ENCODE measurements at places on chromosomes 11 and 22. TPM values are rescaled to one million over a fixed set of nuclear protein-coding genes. Genes with fewer than 3 reads are reported as not detected.

Gene MS4A8
- not detected for total RNA-seq

Gene ST14
- 75.5 TPM for total RNA-seq

Gene TRPC6
- total RNA-seq: 0.35 TPM

Gene CLDN5
- total RNA-seq: 1.2 TPM

Gene CSTPP1
- total RNA-seq: 32.1 TPM

Gene IRAG1
- not detected for total RNA-seq

Gene L3MBTL2
- total RNA-seq: 21.5 TPM

GRCh38 chr22:49527611-49528419, 299.9 kb downstream of the BRD1 start:
- DNase-seq: no peak

GRCh38 chr11:103279821-103280220, 170.6 kb downstream of the DYNC2H1 start:
- no peak for DNase-seq

DNA sequence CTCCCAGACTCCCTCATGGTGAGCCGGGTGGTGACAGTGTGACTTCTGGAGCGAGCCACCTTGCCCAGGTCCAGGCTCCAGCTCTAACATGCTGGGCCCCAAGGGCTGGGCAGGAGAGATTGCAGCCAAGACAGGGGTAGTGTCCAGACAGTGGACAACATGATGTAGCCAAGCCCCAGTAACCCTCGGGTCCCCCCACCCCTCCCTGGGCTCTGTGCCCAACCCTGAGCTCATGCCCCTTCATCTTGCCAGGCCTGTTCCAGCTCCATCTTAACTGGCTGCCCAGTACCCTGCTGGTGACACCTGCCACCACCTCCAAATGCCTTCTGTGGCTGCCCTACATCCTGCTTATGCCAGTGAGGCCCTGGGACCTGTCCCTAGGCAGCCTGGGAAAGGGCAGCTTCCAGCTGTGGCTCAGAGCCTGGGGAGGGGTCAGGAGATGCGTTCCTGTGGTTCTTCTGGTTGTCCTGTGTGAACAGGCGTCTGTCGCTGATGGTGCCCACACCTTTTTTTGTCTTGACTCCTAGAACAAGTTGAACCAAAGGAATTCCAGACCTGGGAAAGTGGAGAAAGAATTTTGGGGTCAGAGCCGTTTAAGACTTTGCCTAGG, 12.5 kb upstream of the SYT12 start:
- DNase-seq: no peak

DNA sequence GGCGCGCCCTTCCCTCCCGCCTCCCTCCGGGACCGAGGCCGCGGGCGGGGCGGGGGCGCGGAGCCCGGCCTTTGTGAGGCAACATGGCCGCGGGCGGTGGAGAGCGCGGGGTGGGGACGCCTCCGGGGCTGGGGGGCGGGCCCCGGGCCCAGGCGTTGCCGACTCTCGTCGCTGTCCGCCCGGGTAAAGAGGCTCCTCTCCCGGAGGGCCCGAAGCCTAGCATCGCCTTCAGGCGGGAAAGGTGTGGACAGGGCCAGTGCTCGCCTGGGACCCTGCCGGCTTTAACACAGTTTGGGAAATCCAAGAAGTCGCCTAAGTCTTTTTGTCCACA, 369 bp downstream of the DGCR8 start:
- DNase-seq: no peak

DNA sequence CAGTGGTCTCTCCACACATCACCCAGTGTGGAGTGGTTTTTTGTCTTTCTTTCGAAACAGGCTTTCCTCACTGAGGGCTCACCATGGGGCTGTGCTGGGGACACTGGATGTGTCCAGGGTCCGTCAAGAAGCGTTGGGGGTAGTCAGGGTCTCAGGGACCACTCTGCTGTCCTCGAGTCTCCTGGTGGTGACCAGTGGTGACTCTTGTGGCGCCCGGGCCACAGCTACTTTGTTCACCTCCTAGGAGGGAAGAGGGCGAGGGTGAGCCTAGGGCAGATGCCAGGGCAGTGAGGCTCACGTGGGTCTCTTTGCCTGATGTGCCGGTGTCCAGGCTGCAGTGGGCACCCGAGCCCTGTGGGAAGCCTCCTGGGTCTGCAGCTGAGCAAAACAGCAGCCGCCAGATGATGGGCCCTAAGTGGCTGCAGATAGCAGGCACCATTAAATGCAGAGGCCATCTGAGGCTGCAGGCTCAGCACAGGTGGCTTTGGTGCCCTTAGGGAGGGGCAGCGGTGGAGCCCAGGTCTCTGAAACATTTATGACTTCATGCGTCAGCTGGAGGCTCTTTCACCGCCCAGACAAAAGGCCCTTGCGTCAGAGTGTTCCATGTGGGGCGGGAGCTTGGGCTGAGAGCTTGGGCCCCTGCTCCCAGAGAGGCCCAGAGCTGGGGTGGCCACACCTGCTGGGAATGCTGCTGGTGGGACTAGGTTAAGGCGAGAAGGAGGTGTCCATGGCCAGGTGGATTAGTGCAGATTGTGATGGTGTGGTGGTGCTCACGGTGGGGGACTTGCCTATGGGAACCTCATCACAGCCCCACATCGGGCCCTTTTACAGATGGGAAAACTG, 29.5 kb downstream of the KCNQ1 start:
- DNase-seq: no peak

DNA sequence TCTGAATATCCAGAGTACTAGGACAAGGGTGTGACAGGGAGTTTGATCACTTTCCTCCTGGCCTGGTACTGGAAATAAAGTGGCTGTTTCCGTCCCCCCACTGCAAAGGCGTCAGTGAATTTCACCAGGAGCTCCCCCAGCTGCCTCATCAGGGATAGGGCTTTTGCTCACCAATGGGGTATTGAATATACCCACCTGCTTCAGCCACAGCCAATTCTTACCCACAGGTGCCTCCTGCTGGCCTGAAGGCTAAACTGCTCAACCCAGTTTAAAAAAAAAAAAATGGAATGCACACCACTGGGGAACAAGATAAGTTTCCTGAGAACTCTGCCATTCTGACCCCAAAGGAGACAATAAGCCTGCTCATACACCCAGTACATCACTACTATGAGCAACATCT, 65.3 kb upstream of the MS4A8 start:
- DNase-seq: no peak

DNA sequence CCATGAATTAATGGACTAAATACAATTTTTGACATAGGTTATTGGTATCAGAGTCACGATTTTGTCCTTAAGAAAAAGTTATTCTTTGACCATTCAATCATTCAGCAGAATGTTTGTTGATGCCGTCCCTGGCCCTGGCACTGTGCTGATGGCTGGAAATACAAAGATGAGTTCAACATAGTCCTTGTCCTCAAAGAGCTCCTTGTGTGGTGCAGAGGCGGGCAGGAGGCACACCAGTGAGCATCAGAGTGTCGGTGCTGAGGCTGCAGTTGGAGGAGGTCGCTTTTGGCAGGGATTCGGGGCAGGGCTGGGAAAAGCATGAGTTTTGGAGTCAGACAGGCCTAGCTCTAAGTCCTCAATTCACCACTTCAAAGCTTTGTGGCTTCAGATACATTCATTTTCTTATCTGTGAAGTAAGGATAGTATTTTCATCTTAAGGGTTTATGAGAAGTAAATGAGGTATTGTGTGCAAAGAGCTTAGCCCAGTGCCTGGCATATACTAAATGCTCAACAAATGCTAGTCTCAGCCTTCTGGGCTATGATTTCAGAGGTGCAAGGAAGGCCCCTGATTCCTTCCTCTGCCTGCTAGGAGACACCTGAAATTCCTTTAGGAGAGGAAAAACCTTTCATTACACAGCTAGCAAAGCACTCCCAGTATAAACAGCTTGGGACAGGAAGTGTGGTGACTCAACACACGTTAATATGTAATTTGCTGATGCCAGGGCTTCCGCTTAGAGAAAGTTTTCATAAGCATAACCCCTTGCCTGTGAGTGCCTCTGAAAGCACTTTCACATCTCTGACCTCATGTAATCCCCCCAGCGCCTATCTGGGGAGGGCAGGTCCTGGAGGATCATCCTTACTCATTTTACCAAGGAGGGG, 113.8 kb downstream of the NECTIN1 start:
- peak; percentile 95 for DNase-seq

- no peak for DNase-seq
Observed at GRCh38 chr22:46029574-46030200, 52.7 kb upstream of the WNT7B start.

DNA sequence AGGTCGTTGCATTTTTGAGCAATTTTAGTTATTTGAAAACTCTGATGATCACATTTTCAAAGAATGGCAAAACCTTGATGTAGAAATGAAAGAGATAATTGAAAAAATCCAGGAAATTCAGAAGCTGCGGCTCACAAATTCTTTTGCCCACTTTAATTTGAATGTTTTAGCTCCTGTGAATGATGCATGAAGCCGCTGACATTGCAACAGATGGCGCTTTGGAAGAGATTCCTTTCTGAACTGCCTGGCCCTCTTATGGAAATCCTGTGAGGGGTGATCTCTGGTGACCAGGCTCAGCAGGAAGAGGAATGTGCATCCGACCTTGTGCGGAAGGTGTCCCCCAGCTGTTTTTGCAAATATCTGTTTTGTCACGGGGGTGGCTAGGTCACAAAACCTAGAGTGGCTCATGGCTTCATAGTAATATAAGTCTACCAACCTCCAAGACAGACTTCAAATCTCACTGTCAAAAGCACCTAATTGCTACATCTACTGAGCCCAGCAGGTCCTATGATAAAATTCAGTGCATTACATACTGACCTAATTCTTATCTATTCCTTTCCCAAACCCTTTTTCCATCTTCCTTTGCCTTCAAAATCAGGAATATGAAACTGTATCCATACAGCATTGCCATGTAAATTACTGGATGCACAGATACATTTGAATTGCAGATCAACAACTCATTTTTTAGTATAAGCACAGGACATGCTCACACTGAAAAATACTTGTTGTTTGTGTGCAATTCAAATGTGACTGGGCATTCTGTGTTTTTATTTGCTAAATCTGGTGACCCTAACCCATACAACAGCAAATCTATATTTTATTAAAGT, 412.7 kb downstream of the ETS1 start:
- DNase-seq: no peak

DNA sequence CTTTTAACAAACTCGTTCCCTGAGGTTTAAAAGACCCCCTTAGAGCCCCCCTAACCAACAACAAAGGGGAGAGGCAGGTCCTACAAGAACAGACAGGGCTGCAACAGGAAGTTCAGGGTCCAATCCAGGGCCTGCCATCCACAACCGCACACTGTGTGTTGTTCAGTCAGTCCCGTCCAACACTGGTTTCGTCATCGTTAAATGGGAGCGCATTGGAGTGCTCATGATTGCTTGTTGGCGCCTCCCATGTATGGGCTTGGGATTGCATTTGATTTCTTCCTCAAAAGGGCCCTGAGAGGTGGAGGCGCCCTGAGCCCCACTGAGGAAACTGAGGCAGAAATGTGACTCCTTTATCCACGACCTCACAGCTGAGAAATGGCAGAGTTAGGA, 174.1 kb downstream of the MN1 start:
- DNase-seq: no peak

DNA sequence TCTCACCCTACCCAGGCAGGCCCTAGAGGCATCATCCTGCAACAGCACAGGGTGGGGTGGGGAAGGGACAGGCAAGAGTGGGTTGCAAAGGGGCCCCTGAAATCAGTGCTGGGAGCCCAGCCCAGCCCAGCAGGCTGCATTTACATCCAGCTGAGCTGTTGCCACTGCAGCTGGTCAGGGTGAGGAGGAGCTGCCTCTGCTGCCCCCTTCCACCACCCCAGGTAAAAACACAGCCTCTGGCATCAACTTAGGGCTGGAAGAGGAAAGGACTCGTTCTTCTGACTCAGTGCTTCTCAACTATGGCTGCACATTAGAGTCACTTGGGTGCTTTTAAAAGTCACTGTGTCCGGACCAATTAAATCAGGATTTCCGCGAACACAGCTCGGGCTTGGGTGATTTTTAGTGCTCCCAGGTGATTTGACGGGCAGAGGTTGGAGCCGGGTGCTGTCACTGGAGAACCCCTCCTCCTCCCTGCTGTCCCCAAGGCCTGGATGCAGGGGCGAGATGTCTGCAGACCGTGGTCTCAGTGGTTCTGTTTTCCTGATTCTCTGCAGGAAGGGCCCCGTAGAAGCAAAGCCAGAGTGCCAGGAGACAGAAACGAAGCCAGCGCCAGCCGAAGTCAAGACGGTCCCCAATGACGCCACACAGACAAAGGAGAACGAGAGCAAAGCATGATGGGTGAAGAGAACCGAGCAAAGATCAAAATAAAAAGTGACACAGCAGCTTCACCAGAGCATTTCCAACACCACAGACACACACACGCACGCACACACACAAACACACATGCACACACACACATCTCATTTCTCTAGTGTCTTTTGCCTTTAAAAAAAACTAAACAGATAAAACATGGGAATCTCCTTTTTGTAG, 39.4 kb upstream of the TTC12 start:
- DNase-seq: no peak

DNA sequence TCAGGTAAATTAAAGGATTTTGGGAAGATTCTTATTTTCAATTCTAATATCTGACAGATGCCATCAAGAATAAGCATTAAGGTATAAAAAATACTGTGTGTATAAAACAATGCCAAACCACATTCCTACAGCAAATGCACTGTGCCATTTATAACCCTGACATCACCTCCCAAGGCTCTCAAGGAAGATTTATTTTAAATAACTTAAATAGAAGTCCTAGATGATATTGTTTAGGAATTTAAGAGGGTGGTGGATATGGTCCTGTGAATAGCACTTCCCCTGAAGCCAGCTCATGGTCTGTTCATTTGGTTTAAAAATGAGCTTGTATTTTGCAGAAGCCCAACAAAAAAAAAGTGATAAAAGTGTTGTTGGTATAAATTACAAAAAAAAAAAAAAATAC, 32.1 kb downstream of the PPIL2 start:
- DNase-seq: no peak

DNA sequence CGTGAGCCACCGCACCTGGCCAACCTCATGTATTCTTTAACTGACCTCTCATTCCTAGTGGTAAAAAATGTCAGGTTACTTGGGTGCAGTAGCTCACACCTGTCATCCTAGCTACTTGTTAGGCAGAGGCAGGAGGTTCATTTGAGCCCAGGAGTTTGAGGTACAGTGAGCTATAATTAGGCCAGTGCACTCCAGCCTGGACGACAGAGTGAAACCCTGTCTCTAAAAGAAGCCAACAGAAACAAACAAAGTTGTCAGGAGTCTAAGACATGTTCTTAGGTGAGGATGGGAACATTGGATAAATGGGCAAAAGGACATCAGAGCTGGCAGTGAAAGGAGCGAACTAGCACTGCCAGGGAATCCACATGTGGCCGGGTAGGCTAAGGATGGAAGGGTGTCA, 18.1 kb downstream of the MADD start:
- no peak for DNase-seq

GRCh38 chr11:19407677-19408270, 167.0 kb upstream of the E2F8 start:
- no peak for DNase-seq

- DNase-seq: no peak
Observed at GRCh38 chr11:6638429-6638828, 17.2 kb downstream of the DCHS1 start.

GRCh38 chr11:126115127-126115495, 52.4 kb upstream of the CDON start:
- DNase-seq: no peak

DNA sequence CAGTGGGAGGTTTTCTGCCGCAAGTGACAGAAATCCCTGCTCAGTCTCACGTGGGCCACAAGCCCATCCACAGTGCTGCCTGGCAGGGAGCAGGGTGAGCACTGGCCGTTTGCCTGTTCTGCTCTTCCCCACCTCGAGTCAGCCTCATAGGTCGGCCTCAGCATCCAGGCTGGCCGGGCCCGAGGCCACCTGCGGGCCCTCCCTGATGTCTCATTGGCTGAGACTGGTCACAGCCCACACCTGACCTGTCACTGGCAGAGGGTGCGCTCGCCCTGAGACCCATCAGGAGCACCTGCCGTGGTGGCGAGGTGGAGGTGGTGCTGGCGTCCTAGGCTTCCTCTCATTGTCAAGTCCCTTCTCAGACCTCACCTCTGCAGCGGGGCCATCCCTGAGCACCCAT, 72.1 kb downstream of the ELFN2 start:
- no peak for DNase-seq

All from epithelial cell of proximal tubule (primary cell).